ENCODE measurements at places on chromosomes 12 and 14.

- no peak for DNase-seq
Observed at GRCh38 chr12:68113644-68114043, 45.9 kb downstream of the IFNG start.

GRCh38 chr14:87156878-87157277 is 836.1 kb downstream of the GALC start:
- no peak for DNase-seq

DNA sequence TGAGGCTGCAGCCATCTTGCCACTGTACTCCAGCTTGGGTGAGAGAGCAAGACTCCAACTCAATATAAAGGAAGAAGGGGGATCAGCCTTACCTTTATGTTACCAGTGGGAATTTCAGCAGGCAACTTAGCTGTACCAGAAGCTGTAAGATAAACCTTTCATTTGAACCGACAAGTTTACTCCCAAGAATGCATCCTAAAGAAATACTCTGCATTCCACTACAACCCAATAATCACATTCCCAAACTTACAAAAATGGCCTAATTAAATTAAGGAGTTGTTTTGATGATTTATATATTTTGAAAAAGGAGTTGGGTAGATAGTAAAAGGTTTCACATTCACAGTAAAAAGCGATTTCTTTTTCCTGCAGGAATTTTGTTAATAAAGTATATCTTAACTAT is 241.4 kb downstream of the TTC8 start:
- no peak for DNase-seq

GRCh38 chr12:16613199-16613598 is 7.2 kb upstream of the LMO3 start:
- DNase-seq = no peak

- no peak for DNase-seq
Observed at GRCh38 chr14:55965851-55966250, 152.4 kb upstream of the PELI2 start.

DNA sequence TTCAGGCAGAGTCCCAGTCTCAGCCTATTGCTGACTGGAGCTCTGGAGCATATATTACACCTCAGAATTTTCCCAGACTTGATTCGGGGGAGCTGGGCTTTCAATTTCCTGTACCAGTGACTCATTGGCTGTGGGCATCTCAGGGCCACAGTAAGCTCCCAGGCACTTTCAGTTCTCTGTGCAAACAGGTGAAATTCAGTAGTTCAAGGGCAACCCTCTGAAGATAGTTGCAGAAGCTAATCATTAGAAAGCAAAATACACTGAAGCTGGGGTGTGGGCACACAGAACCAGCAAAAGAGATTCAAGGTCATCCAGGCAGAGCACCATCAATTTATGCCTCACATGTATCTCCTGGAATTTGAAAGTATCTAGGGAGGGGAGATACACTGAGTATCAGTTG is 8.1 kb upstream of the NIN start:
- no peak for DNase-seq

DNA sequence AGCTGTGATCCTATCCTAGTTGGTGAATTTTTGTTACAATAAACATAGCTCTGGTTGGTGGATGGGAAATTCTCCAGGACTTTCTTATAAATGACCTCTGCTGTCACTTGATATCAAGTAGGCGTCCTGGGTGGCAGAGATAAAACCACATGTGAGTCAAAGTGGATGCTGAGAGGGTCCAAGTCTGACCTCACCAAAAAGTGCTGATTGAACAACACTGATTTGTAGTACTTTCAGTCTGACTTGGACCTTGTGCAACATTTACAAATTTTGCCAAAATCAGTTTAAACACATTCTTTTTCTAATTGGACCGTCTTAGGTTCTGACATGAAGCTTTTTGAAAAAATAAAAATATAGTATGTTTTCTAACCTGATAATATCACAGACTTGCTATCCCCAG is 585.6 kb downstream of the GALC start:
- DNase-seq = no peak

GRCh38 chr14:42980419-42980818 is 1373.7 kb downstream of the LRFN5 start:
- no peak for DNase-seq

DNA sequence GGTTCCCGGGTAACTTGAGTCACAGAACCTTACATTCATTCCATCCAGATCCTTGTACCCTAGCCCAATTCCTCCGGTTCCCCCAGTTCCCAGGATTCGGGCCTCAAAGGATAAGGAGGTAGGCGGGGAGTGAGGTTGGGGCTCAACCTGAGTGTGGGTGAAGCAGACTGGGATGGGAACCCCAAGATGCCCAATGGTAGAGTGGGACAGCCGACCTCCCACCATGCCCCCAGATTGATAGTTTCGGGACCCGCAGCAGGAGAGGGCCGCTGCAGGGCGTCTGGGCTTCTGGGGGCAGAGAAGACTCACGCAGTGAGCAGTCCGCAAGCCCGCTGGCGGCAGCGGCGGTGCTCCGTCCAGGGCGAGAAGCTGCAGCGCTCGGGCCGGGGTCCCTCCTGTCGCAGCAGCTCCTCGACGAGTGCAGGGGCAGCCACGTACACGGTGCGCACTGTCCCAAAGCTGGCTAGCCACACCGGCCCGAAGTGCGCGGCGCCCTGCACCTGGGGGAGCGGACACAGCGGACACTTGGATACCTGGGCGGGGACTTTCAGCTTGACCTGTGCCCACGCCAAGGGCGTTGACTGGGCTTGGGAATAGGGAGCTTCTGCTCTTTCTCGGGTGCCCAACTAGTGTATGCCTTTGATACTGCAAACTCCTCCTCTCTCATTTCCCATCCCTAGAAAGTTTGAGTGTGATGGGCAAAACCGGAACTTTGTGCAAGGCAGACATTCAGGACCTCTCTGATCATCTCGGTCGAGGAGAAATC is 997 bp downstream of the CYP27B1 start:
- DNase-seq = no peak

- no peak for DNase-seq
Observed at GRCh38 chr14:80634106-80634758, 307.3 kb downstream of the CEP128 start.

- no peak for DNase-seq
Observed at GRCh38 chr12:80162177-80162576, 62.8 kb downstream of the OTOGL start.

DNA sequence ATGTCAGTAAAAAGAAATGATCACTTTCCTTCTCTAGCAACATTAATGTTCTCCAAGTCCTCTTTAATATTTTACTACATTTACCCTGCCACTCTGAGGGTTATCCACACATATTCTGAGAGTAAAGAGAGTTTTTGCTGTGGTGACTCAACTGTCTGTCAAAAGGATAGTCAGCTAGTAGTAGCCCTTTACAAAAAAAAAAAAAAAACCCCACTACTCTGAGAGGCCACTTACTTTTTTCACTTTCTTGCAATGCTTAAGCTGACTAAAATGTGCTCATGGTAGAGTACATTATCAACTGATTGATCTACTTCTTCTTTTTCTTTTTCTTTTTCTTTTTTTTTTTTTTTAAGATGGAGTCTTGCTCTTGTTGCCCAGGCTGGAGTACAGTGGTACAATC is 27.6 kb upstream of the PPM1A start:
- DNase-seq = no peak

DNA sequence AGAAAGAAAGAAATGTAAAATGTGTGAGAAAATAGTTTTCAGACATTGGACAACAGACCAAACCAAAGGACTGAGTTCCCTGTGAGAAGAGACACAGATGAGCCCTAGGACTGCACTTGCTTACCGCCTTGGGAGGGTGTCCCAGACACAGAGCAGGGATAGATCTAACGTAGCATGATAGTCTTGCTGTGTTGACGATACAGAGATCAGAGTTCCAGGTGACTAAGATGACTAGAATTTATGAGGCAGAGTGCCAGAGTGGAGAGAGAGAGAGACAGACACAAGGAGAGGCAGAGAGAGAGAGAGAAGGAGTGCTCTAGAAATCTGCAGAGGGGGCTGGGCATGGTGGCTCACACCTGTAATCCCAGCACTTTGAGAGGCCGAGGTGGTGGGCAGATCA is 148.2 kb upstream of the LMNTD1 start:
- no peak for DNase-seq

GRCh38 chr14:103733651-103734050 is 18.0 kb downstream of the ZFYVE21 start:
- no peak for DNase-seq

DNA sequence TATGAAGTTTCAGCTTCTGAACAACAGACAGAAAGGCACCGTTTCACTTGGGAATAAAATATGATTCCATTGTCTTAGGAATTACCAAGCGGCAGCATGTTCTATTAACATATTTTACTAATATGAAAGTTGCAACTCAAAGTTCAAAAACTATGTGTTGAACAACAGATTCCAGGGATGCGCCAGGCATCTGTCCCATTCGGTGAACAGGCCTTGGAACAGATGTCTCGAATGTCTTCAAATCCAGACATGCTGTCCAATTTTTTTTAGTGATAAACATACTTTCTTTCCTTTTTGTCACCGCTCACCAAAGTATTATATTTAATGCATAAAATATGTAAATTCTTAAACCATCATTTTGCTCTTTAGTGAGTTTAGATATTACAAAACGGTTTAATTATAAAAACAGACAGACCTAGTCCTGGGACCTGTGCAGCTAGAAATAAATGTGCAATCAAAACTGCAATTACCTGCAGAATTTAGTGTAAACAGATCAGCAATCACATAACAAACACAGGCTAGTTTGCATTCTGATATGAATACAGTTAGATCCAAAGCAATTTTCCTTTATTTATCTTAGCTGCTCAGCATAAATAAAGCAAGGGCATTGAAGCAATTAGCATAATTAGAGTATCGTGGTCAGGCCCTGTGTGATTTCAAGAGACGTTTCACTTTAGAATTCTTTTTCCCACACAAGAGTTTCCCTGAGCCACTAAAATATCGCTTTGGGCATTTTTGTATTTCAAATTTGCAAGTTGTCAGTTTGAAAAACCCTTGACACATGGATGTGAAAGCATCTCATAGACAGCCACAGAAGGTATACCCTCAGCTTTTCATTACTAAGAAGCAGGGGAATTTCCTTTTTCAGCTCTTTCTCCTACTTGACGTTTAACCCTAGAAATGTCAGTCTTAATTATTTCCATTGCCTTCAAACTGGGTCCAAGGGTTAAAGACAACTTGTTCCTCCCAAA is 420.8 kb downstream of the EGLN3 start:
- DNase-seq = no peak

GRCh38 chr12:130425698-130426245 is 88.1 kb downstream of the PIWIL1 start:
- DNase-seq = no peak

GRCh38 chr12:124726596-124727263 is 136.9 kb downstream of the SCARB1 start:
- no peak for DNase-seq

DNA sequence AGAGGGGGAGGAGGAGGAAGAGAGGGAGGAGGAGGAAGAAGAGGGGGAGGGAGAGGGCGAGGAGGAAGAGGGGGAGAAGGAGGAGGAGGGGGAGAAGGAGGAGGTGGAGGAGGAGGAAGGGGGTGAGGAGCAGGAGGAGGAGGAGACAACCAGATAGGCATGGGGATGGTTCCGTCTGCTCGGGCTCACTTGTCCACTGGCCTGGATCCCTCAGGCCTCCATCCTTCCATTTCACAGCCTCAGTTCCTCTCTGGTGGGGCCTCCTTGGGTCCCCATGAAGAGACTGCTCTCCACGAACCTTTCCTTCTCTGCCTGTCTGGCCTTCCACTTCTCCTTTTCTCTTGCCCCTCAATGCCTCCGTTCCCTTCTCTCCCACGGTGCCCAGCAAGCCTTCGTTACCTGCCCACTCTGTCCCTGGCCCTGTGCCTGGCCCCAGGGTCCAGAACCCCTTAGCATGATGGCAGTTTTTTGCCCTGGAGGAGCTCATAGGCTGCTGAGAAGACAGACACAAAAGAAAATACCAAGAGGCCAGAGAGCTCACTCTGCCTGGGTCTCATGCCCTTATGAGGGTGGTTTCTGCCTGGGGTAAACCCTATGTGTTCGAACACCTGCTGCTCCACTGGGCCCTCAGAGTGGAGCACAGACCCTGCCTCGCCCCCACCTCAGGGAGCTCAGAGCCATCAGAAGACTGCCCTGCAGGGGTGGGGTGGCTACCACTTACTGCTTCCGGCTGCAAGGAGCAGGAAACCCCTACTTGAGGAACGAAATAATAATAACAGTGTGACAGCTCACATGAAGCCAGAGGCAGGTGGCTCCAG is 11.7 kb upstream of the CACNA2D4 start:
- no peak for DNase-seq

- peak; percentile 45 for DNase-seq
Observed at GRCh38 chr12:49955899-49956662, 5.5 kb downstream of the AQP2 start.

DNA sequence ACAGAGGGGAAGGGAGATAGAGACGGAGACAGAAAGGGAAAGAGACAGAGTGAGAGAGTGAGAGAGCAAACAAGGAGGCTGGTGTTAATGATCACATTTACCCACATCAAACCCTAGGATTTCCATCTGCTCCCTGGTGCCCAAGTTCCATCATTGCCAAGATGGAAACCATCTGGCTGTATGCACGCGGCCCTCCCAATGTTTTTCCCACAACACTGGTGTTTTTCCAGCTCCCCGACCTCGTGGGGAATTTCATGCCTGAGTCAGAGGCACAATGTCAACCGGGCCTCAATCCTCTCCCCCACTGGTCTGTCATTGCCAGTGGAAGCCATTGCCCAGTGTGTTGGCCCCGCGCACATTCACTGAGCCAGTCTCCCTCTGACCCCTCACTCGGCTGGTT is 19.9 kb upstream of the BDKRB2 start:
- peak; percentile 8 for DNase-seq

- DNase-seq = no peak
Observed at GRCh38 chr12:17372508-17372907, 717.5 kb downstream of the RERGL start.
